ENCODE measurements at places on chromosomes 3 and 15.

DNA sequence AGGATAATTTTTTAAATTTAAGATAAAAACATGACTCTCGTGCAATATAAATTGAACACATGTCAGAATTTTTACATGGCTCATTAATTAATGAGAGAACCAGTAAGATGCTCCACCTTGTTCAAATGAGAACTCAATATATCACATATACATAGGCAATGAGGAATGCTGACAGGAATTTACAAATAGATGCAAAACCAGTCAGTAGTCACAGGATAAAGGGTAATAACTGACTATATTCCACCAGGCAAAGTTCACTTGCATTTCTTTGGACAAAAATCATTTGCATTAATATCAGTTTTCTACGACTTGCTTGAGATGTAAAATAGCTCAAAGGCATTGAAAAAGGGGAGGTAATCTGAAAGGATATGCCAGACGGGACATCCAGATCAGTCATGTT lies 139.4 kb downstream of the STAC start:
- DNase-seq: no peak

DNA sequence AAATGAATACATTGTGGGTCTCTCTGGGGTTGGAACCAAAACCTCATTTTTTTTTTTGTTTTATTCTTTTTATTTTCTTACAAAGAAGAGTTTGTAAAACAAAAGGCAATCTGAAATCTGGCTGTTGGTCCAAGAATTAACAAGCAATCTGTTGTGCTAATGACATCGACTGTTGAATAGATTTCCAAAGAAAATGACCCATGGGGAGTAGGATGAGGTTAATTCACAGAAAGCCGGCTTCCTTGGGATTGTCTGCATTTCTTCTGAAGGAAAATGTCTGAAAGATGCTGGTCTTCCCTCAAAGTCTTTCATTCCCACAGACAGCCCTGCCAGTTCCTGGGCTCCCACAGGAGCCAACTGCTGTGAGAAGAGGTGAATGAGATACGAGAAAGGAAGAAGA lies 92.9 kb downstream of the LRRC3B start:
- no peak for DNase-seq

GRCh38 chr15:35740761-35741160 lies 194.8 kb upstream of the DPH6 start:
- no peak for DNase-seq

- no peak for DNase-seq
These were observed 38.3 kb downstream of the CNTN6 start for GRCh38 chr3:1131166-1131565.

GRCh38 chr15:60889006-60889405 lies 340.1 kb downstream of the RORA start:
- no peak for DNase-seq

DNA sequence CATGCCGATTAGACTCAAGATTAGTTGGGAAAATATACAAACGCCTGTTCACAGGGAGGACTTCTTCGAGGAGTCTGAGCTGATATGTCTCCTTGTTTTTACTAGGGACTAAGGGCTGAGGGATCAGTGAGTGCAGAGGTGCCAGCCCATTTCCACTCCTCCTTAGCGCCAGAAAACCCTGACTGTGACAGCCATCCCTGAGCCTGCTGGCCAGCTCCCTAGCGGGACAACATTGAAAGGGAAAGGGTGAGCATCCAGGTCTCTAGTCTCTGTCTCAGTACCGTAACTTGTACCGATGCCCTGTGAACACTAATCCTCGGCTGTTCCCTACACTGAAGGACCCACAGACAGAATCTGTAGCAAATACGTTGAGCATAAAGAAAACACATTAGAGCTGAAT lies 243.4 kb downstream of the WNT5A start:
- DNase-seq: no peak

- no peak for DNase-seq
These were observed 34.8 kb downstream of the ZMAT3 start for GRCh38 chr3:179036626-179037300.

Measured in GM18507 (cell line).